ENCODE measurements at places on chromosomes 6 and 20.

GRCh38 chr20:35055445-35056276 lies 36.9 kb downstream of the TRPC4AP start:
- no peak for DNase-seq

GRCh38 chr20:24584538-24585356 lies 115.3 kb downstream of the SYNDIG1 start:
- peak; percentile 12 for DNase-seq

DNA sequence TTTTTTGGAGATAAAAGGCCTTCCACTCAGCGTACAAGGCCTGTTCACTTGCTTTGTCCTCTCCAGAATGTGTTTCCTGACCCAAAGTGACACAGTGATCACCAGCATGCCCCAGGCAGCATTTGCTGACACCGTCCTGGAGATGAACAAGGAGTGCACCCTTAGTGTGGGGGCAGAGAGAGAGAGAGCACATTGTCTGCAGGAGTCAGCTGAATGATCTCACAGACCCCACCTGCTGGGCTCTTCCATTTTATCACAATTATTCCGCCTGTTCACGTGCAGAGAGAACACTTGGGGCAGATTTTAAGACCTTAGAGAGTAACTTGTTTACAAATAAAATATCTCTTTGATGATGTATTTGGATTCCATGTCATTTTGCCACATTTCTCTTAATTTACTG lies 22.4 kb upstream of the MAS1L start:
- DNase-seq: peak; percentile 35

DNA sequence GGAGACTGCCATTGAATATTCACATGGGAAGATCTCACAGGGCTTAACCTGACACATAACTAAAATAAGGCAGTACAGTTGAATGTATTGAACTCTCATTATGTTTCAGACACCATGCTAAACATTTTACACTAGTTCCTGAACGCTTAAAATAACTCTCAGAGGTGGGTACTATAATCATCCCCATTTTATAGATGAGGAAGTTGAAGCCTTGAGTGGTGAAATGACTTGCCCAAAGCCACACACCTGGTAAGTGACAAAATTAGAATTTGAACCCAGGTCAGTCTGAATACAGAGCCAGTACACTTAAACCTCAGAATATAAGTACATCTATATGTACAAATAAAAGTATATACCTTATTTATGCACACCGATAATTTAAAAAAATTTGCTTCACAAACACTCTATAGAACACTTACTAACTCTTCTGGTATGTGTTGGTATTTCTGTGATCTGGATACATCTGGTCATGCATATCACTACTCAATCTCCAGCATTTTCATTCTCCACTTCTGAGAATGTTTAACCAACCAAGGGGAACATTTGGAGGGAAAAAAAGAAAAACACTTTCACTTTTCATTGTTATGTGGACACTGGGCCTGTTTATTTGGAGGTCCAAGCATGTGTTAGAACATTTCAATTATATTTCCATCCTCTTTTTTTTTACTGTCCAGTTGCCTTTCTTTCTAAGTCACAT lies 4.6 kb upstream of the BICRAL start:
- no peak for DNase-seq

GRCh38 chr6:158042245-158042798 lies 60.7 kb downstream of the SYNJ2 start:
- DNase-seq: no peak

DNA sequence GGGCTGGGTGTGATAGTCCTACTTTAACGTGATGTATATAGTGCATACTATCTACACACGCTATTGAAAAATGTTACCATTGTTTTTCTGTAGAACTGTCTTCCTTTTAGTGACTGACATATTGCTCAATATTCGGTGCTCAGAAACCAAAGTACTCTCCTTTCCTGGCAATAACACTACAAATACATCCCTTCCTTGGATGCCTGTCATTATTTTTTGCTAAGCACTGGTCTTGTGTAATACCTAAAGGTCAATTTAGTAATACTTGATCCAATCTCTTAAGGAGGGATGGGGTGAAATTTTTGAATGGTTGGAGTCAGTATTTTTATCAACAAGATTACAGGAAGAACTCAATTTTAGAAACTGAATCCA lies 23.9 kb downstream of the CNR1 start:
- DNase-seq: no peak

GRCh38 chr6:50116390-50116789 lies 66.7 kb upstream of the DEFB112 start:
- DNase-seq: no peak

DNA sequence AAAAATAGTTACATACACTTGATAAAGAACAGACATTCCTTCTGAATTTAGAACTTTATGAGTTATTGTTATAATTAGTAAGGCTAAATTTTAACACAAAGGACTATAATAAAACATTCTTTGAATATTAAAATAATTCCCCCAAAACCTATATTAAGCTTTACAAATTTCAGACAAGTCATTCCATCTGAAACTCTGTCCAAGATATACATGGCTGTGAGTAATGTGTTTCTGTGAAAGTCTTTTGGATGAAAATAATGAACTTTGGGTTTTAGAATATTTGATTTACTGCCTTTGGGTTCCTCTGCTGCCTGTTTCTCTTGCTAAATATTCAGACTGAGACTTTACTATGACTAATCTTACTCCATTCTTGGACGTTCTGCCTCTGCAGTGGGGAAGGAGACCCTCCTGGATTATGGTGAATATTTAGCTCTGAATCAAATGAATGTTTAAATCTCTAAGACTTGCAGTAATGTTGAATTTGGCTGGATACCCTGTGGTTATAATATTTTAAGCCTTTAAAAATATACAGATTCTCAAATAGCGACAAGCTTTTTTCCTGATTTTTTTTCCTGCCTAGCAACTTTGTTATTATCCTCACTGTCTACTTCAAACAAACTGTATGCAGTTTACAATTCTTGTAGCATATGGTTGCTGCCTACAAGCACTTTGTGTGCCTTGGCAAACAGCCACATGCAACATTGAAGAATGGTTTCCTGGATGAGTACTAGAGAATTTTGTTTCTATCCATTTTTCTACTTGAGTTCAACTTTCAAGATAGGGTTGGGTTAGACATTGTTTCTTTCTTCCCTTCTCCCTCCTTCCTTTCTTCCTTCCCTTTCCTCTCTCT lies 51.4 kb downstream of the TXLNB start:
- DNase-seq: no peak

DNA sequence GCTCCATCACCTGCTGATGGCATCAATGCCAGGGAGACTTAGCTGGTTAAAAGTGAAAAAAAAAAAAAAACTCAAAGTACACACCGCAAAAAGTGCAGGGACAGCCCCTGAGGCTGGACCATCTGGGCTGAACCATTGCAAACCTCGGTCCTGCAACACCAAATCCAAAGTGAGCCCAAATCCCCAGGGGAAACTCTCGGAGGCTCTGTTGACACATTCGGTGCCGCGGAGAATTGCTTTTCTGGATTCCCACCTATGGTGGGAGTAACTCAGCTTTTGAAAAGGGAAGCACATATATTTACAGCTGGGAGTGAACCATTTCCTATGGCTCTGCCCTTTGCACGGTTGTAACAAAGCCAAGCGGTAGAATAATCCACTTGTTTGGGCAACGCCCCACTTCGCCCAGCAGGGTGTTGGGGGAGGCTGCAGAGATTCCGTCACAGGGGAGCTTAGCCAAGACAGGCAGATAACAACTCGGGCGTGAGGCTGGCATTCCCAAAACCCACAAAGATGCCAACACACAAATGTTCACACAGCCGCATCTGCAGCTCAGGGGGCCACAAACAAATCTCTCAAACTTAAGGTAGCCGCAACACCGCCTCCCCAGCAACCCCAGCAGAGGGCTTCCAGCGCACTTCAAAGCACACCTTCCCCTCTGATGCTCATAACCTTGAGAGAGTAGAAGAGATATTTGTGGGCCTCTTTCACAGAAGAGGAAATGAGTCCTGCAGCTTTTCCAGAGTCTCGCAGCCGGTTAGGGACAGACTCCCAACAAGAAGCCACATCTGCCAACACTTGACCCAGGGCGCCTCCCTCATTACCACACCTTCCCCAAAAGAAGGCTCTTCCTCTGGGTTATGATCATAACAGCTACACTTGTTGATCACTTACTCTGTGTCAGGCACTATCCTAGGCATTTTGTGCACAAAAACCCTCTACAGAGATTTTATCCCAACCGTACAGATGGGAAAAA lies 11.4 kb downstream of the ZC3H12D start:
- DNase-seq: no peak

GRCh38 chr20:24545168-24545567 lies 75.7 kb downstream of the SYNDIG1 start:
- DNase-seq: no peak

DNA sequence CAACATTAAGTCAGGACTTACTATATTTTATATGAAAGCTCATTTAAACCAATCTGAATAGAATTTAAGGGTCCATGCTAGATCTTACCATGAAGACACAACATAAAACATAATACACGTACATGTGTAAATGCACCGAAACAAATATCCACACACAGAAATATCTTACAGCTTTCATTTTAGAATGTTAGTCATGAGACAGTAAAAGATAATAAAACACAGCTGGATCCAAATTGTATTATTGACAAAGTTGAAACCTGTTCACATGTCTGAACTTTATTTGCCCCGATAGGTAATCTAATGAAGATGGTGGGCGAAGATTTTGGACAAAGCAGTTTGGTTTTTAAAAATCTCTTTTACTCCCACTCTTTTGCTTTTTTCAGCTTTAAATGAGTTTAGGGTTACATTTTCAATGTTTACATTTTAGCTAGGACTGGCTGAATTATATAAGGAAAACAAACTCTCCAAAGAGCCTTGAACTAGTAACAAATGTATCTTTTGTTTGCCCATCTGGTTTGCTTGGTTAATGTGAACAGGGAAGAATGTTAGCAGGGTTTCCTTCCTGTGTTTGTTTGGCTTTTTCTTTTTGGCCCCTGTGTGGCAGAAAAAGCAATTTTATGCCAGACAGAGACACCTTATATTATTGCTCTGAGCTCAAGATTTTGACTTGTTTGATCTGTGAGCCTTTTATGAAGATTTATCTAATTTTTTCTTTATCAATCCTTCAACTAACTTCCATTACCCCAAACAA lies 5.1 kb upstream of the TMEM181 start:
- DNase-seq: no peak

- DNase-seq: peak; percentile 76
Measured at GRCh38 chr6:44096612-44097011, 30.6 kb downstream of the MRPL14 start.

GRCh38 chr6:129510950-129511349 lies 199.0 kb downstream of the ARHGAP18 start:
- no peak for DNase-seq

DNA sequence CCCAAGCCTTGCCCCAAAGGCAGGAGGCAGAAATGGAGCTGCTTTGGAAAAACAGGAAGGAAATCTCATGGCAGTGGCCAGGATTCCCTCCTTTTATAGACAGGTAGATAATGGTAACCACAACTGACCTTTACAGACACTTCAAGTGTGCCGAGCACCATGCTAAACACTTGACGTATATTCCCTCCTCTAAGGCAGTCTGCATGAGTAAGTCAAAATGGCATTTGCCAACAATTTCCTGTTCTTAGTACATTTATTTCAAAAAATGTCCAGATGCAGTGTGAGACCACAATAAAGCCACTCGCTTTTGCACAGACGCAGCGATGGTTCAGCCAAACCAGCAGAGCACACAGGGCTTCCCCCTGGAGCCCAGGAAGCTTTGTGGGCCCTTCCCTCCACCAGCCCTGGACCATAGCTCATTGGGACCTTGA lies 16.5 kb upstream of the GPR6 start:
- no peak for DNase-seq

- DNase-seq: no peak
Measured at GRCh38 chr6:44189257-44189656, 27.5 kb upstream of the MYMX start.

GRCh38 chr6:158027590-158028285 lies 46.1 kb downstream of the SYNJ2 start:
- no peak for DNase-seq

- no peak for DNase-seq
Measured at GRCh38 chr6:43861212-43861894, 91.3 kb downstream of the VEGFA start.

GRCh38 chr20:1469925-1470571 lies 3.4 kb upstream of the NSFL1C start:
- DNase-seq: peak; percentile 29

DNA sequence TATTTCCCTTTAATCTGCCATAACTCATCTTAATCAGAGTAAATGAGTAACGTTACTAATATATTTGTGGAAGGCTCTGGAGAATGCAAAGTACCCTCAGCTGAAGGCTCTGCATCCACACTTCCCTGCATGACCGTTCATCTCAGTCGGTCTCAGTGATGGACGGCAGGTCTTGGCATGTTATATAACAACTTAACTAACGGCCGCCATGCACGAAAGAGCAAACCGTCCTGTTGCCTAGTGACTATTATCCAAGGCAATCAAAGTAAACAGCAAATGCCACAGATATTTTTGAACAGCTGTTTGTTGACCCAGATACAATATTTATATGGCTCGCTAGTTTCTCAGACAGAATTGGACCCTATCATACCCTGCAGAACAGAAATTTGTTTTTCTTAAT lies 194.9 kb upstream of the SMLR1 start:
- peak; percentile 44 for DNase-seq

- no peak for DNase-seq
Measured at GRCh38 chr6:168890306-168890980, 363.2 kb downstream of the THBS2 start.

- no peak for DNase-seq
Measured at GRCh38 chr6:122647765-122648164, 37.6 kb downstream of the PKIB start.

GRCh38 chr20:31746068-31746878 lies 7.2 kb downstream of the TPX2 start:
- no peak for DNase-seq

DNA sequence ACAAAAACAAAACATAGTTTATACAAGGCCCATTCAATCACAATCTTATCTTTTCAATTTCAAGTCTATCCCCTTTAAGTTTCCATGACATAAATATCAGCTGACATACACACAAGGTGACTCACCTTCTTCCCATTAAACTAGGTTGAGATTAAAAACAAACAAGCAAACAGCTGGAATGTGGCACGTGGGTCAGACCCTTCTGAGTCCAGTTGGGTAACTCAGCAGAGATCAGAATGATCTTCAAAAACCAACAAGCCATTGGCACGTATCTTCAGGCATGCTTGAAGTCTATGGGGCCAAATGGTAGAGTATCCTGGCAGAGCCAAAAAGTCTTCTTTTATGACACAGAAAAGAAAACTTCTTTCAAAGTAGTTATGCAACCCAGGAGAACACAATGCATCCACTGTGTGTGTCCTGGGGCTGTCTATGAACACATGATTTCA lies 603.5 kb upstream of the CITED2 start:
- DNase-seq: no peak

- no peak for DNase-seq
Measured at GRCh38 chr6:90917376-90917775, 330.5 kb upstream of the MAP3K7 start.

GRCh38 chr6:79888587-79888986 lies 58.8 kb downstream of the ELOVL4 start:
- DNase-seq: no peak
